ENCODE measurements at places on chromosomes 7 and 10.

DNA sequence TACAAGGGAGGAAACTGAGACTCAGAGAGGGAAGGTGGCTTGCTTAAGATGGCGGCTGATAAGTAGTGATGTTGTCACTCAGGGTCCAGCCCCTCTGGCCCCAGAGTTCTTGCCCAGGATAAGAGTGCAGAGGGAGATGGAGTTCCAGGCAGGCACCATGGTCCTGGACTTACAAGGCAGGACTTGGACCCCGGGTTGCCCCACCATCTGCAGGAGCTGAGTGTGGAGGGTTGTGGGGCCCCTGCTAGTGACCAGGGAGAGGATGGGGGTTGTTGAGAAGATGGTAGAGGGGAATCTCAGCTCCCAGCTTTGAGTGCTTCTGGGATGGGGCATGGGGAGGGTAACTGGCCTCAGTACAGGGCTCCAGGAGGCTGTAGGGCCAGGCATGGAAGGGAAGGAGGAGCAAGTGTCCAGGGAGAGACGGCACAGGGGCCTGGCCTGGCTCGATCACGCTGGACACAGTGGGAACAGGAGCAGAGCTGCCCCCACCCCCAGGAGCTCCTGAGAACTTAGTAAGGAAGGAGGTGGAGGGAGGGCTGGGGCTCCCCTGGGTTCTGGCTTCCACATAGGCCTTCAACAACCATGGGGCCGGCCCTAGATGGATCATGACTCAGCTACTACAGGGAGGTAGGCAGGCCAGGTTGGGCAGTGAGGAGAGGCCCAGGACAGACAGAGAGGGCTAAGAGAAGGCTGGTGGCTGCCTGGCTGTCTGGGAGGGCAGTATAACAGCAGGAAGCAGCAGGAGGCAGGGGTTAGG, 28.2 kb downstream of the PPIF start:
- no peak for DNase-seq

DNA sequence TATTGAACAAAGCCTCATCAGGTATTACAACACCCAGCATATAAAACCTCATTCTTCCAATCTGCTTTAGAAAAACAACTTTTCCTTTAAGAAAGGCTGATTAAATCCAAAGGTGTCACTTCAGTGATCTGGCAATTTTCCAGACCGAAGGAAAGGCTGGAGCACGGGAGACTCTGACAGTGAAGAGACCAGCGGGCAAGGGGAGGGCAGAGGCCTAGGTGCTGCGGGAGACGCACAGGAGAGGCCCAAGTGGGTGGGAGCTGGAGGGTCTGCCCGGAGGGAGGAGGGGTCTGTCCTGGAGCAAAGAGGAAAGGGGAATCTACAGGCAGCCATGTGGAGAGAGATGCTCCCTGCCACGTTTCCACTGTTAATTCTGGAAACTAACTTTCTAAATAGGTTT, 24.3 kb upstream of the PPP2R2D start:
- DNase-seq, result no peak

DNA sequence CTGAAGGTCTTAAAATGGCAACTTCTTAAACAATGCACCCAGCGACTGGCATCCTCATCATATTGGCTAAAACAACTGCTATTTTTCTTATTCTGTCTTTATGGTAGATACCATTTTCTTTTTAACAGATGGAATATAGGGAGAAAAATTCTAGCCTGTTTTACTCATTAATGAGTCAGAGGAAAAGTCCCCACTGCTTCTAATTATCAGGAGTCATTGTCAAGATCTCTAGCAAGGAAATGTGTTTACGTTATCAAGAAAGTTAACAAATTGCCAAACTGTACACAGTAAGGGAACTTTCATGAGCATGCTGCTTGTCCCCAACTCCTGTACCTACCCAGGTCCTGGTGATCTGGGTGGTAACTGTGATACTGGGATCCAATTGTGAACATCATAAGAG, 117.7 kb upstream of the KIAA1217 start:
- DNase-seq, result no peak

- DNase-seq, result no peak
Observed at GRCh38 chr10:117889664-117890063, 157.1 kb downstream of the RAB11FIP2 start.

- DNase-seq, result no peak
Observed at GRCh38 chr7:29281782-29282541, 87.4 kb downstream of the CHN2 start.

GRCh38 chr7:134357486-134357885, 40.8 kb upstream of the SLC35B4 start:
- no peak for DNase-seq

GRCh38 chr7:73520673-73521635, 1.1 kb downstream of the BAZ1B start:
- DNase-seq, result peak; percentile 17

DNA sequence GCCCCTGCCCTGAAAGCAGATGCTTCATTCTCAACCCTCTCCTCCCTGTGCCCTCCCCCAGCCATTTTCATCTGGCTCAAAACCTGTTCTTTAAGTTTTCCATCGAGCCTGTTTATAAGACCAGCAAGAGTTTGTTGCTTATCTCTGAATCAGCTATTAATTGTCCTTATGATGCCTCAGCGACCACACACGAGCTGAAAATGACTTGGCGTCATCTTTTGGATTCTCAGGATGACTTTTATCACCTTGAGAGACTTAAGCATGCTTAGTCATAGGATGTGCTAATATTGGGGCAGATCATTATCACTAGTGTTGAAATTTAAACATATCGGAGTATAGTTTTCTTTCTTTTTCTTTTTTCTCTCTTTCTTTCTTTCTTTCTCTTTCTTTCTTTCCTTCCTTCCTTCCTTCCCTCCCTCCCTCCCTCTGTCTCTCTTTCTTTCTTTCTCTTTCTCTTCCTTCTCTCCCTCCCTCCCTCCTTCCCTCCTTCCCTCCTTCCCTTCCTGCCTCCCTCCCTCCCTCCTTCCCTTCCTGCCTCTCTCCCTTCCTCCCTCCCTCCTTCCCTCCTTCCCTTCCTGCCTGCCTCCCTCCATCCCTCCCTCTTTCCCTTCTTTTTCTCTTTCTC, 184.5 kb downstream of the PHTF2 start:
- DNase-seq, result no peak

DNA sequence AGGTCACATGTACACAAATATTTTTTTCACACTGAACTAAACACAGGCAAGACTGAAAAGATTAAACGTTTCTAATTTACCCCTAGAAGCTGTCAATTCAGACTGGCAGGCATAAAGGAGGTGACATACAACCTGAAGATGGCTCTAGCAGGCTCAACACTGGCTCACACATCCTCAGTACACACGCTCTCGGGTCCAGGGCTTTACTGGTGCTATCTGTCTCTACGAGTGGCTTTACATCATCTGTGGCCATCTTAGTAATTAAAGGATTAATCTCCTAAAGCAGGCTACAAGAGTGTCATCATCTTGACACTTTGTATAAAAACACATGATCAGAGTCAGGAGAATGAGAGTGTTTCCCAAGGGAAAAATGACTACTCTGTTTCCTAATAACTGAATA, 57.3 kb downstream of the COPG2 start:
- no peak for DNase-seq

GRCh38 chr7:64602518-64602917, 39.6 kb upstream of the ZNF680 start:
- DNase-seq, result no peak

GRCh38 chr10:14579405-14579804, 195.3 kb downstream of the FAM107B start:
- DNase-seq, result no peak

DNA sequence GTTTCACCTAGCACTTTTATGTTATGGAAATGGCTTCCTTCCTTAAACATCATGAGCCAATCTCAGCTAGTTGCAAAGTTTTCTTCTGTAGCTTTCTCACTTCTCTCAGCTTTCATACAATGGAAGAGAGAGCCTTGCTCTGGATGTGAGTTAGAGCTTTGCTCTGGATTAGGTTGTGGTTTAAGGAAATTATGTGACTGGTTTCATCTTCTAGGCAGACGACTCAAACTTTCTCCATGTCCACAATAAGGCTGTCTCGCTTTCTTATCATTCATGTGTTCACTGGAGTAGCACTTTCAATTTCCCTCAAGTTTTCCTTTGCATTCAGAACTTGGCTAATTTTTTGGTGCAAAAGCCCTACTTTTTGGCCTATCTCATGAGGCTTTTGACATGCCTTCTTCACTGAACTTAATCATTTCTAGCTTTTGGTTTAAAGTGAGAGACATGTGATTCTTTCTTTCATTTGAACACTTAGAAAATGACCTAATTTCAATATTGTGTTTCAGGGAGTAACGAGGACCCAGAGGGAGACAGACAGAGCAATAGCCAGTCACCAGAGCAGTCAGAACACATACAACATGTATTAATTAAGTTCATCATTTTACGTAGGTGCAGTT, 49.8 kb downstream of the CNOT4 start:
- DNase-seq, result no peak

- peak; percentile 10 for DNase-seq
Observed at GRCh38 chr10:71600849-71601248, 118.7 kb downstream of the C10orf105 start.

DNA sequence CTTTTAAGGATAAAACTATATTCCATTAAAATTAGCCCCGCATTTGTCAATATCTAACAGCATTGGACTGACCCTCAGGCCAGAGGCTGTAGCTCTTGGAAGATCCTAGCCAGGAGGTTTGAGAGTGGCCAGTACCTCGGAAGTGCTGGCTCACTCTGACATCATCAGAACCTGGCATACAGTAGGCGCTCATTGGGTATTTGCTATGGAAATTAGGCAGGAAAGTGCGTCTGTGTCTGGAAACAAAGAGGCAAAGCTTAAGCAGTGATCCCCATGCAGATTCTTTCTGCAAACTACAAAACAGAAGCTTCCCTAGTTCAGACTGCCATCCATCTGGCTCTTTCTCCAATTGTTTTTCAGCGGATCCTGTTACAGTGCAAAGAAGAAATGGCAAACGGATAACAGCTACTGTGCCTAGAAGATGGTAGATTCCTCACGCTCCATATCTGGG, 1.7 kb upstream of the PRKCQ start:
- peak; percentile 64 for DNase-seq

DNA sequence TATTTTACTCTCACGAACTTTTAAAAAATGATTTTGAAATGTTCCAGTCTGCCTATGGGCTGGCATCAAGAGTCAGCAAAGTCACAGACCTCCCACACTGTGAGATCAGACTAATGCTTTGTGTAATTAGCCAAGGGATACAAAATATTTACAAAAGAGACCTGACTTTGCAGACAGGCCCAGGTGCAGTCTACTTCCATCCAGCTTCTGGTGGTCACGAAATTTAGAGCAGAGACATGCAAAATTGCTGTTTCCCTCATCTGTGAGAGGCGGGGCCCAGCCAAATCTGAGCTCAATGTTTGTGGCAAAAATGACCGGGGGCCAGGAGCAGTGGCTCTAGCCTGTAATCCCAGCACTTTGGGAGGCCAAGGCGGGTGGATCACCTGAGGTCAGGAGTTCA, 82.5 kb upstream of the PITRM1 start:
- no peak for DNase-seq

- DNase-seq, result no peak
Observed at GRCh38 chr10:37125191-37125732, at the start of gene ANKRD30A. Gene ANKRD30A, plus strand, starts transcription at chr10:37125598. Its CDS starts 190 bp downstream, at chr10:37125788.

DNA sequence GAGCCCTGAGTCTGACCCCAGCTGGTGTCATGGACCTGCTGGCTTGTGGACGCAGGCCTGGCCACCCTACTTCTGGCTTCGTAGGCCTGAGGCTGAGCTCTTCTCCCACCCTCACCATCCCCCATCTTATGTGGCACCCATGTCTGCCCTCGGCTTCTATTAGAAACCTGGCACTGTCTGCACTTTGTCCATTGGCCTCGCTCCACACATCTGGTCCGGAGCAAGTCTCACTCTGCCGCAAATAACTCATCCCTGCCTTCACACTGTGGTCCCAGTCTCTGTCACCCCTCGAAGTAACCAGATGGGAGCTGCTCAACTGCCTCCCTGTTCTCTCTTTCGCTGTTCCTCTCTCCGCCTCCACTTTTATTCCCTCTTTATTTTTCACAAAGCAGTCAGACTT, 78.6 kb downstream of the TRRAP start:
- DNase-seq, result no peak

GRCh38 chr7:154968336-154969001, 34.5 kb downstream of the PAXIP1 start:
- DNase-seq, result no peak
